Anterior cingulate cortex (tissue), 58 donors: ENCODE measurements at places on chromosomes 11 and 22.

GRCh38 chr11:96648991-96649390, 259.2 kb downstream of the JRKL start:
- no peak for DNase-seq

- no peak for DNase-seq
Measured at GRCh38 chr11:833114-833791, 501 bp downstream of the CD151 start.

DNA sequence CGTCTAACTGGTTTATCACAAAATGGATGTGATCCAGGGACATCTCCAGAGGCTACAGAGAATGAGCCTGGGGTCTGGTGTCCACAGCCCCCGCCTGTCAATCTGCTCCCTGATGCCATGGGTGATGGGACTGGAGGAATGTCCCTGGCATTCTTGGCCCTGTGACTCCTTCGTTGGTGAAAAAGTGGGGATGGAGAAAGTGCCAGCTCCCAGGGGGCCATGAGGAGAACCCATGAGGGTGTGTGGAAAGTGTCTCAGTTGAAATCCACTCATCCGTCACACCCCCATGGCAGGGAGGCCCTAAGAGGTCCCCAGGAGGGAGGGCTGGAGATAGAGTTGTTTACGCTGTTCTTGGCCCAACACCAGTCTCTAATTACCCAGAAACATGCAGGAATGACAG, 322.0 kb downstream of the CTTN start:
- DNase-seq = no peak

DNA sequence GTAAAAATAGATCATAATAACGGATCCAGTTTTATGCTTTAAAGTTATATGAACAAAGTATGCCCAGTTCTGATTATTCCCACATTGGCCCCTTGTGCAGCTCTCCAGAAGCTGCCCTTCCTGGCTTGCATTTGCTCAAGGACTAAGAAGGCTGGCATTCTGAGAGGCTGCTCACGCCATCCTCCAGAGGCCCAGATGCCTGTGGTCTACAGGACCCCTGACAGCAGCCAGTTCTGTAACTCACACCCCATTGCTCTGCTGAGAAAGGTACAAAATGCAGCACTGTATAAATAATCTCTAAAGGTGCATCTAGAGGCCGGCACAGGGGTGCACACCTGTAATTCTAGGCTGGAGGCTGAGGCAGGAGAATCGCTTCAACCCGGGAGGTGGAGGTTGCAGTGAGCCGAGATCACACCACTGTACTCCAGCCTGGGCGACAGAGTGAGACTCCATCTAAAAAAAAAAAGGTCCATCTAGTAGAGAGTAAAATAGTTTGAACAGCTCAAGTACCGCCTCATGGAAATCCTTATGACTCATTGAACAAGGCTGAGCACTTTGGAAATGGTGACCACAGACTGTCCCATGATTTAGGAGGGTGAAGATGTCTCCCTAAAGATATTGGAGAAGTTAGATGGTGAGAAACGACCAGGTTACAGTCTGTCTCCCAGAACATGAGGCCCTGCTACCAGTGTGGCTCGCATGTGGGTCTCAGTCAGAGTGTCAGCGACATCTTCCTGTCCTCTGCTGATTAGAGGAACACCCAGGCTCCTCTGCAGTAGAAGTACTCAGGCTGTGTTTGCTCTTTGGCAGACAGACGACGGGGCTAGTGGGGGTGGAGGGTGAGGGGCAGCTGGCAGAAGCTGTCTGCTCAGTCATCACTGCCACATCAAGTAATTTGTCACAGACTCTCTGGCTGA, 56.3 kb downstream of the KREMEN1 start:
- no peak for DNase-seq

GRCh38 chr11:1448882-1449281, 37.7 kb downstream of the MOB2 start:
- no peak for DNase-seq

DNA sequence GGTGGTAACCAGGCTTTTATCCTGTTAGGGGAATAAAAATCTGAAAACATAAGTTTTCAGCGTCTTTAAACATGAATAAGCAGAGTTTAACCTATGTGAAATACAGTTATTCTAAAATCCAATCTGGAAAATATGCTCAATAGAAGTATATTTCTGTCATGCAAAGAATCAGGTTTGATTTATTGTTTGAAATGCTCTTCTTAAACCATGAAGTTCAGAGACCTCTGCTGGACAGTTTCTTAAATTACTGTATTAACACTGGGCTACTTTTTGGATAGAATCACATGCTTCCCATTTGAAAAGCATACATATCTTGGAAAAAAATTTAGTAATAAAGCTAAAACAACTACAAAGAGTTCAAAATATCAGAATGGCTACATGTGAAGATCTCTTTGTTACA, 25.4 kb downstream of the APIP start:
- no peak for DNase-seq

- DNase-seq = no peak
Measured at GRCh38 chr11:9774591-9775397, 110.9 kb downstream of the SWAP70 start.

DNA sequence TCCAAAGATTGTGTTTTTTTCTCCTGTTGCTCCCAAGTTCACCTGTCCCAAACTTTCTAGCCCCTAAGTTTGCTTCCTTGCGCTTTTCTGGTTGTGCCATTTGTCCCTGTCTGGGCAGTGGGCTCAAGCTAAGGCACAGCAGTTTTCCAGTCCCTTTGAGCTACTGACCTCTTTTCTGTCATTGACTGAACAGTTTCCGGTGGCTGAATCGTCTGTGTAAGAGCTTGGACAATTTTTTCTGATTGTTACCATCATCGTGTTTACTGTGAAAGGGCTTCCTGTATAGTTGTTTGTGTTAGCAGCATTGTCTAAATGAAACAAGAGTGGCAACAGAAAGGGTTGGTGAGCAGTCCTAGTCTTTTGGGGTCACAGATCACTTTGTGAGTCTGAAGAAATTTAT, 49.8 kb downstream of the BMAL1 start:
- DNase-seq = no peak

DNA sequence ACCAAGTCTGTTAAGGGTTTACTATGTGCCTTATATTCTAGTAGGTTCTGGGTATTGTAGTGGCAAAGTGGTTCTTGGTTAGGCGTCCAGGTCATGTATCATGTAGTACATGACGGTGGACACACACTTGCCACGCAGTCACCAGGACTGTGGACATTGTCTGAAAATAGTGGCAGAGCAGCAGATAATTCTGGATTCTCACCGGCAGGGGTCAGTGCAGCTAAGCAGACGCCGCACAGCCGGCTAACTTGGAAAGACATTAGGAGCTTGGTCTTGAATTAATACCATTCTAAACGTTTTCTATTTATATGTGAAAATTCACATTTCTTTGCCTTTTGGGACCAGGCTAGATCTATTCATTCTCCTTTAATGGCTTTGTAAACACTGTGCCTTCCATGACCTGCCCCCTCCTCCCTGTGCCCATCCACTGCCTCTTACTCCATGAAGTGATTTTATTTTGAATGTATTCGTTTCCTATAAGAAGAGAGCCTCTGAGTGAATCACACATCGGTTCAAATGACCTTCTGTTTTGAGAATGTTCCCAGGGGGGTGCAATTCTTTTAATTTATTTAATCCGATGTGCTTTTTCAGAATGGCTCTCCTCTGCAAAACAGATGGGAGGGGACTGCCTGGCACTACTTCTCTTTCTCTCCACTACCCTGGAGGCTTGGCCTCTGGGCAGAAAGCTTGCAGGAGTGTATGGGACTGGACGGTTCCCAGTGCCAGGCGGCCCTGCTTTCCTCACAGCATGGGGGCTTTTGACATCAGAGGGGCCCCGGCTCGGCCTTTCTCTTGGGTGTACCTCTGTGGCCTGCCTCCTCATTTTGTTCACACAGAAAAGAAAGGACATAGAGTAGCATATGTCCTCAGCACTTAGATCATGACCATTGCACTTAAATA, 378.0 kb downstream of the NTM start:
- no peak for DNase-seq

- DNase-seq = no peak
Measured at GRCh38 chr11:4385978-4386740, 7.3 kb downstream of the TRIM21 start.

- DNase-seq = no peak
Measured at GRCh38 chr11:69013009-69013951, at the start of gene MRGPRF. TSS of gene MRGPRF (minus strand) at chr11:69013246. CDS start at chr11:69009901, 3,345 bp downstream.

GRCh38 chr22:17828502-17829080, 54.3 kb upstream of the BID start:
- DNase-seq = no peak

GRCh38 chr11:85310479-85310878, 316.7 kb downstream of the DLG2 start:
- DNase-seq = no peak

- DNase-seq = no peak
Measured at GRCh38 chr11:19559746-19560145, 152.9 kb upstream of the NAV2 start.

- DNase-seq = no peak
Measured at GRCh38 chr11:35511666-35512065, 13.8 kb downstream of the PAMR1 start.

- DNase-seq = no peak
Measured at GRCh38 chr11:93199616-93200015, 1.8 kb upstream of the SLC36A4 start.

GRCh38 chr11:70926543-70927201, 325.7 kb downstream of the SHANK2 start:
- DNase-seq = peak; percentile 51

GRCh38 chr22:49081926-49082325, 745.7 kb downstream of the BRD1 start:
- DNase-seq = no peak

DNA sequence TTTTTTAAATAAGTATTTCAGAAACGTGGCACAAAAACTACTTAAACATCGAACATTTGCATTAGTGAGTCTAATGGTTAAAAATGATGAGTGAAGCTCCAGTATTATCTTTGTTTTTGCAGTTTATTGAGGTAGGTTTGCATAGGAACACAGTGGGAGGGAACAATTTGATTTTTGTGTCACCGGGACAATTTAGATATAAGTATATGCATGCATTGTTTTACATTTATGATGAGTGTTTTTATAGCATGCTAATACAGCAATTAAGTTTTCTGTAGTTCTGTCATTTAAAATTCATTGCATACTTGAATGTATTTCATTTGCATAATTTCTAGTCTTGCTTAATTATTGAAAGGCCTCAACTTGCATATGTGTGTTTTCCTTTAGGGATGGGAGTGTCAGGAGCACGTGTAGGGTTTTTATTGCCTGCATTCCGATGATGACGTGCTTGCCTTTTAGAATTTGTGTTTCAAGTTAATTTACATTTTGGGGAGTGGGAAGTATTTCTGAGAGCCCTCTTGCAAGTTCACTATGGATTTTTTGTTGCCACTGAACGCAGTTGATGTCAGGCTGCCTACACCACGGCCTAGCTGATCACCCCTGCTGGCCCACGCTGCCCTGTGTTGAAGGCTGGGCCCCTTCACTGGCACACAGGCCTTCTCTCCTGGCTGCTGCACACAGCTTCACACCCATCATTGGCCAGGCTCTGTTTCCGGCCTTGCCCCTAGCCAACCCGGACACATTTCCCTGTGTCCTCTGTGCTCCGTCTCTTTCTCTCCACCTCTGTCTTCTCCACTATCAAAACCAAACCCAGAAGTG, 120.9 kb downstream of the TBC1D22A start:
- DNase-seq = no peak

GRCh38 chr11:62602141-62603071, 741 bp upstream of the MTA2 start:
- no peak for DNase-seq

GRCh38 chr11:5476186-5476819, 12.2 kb upstream of the OR52D1 start:
- DNase-seq = no peak

- no peak for DNase-seq
Measured at GRCh38 chr11:66887526-66887925, 30.7 kb downstream of the LRFN4 start.

DNA sequence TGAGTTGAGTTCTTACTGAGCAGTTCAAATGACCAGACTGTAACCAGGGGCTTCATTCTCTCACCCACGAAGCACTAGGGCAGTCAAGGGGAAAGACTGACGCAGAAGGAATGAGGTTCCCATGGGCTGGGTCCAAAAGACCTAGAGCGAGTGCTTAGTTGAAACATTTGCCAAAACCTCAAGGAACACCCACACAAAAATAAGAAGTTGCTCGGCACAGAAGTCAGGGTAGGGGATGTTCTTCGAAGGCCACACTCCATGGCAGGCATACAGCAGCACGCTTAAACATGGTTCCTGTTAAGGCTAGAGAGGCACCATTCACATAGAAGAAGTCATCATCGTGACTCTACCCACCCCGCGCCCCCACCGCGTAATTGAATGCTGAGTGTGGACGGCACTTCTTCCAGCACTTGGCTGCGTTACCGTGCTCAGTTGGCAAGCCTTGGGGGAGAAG, 52.9 kb downstream of the TIMP3 start:
- DNase-seq = peak; percentile 49

- no peak for DNase-seq
Measured at GRCh38 chr11:6894097-6894496, 1.8 kb upstream of the OR2D2 start.

DNA sequence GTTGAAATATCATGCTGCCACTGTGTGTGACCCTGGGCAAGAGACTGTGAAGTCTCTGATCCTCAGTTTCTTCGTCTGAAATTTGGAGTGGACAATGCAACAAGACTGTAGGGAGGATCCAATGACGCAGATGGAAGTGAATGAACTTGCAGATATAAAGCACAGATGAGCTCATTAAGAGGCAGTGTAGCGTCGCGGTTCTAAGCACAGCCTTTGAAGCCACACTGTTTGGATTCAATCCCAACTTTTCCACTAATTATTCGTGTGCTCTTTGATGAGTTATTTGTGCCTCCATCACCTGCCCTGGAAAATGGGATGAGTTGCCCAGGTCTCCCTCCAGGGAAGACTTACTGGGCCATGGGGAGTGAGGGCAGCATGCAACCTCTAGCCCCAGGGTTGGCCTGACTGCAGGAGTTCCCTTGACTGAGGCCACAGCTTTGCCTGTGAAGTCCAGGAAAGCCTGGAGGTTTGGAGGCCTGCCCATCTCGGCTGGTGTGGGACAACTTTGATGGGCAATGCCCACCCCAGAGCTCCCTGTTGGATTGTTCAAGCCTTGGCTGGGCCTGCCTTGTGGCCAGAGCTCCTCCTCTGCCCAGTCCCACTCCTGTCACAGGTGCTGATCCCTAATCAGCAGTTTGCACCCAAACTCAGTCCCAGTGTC, 266.0 kb upstream of the B3GAT1 start:
- DNase-seq = no peak

DNA sequence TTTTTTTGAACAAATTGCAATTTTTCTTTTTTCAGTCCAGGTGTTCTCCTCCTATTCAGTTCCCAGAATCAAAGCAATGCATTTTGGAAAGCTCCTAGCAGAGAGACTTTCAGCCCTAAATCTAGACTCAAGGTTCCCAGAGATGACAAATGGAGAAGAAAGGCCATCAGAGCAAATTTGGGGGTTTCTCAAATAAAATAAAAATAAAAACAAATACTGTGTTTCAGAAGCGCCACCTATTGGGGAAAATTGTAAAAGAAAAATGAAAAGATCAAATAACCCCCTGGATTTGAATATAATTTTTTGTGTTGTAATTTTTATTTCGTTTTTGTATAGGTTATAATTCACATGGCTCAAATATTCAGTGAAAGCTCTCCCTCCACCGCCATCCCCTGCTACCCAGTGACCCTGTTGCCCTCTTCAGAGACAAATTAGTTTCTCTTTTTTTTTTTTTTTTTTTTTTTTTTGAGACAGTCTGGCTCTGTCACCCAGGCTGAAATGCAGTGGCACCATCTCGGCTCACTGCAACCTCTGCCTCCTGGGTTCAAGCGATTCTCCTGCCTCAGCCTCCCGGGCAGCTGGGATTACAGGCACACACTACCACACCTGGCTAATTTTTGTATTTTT, 6.2 kb upstream of the UBE4A start:
- DNase-seq = no peak

- DNase-seq = no peak
Measured at GRCh38 chr11:26483108-26483507, 89.0 kb downstream of the MUC15 start.
